ENCODE measurements at places on chromosomes 6 and 20. TPM values are rescaled to one million over a fixed set of nuclear protein-coding genes. Genes with fewer than 3 reads are reported as not detected.

The SEL1L2 gene
- total RNA-seq = 0.23 TPM

The BPIFB1 gene
- not detected for total RNA-seq

The CLIC5 gene
- not detected for total RNA-seq

The ORC3 gene
- total RNA-seq = 15.9 TPM

The PIGU gene
- total RNA-seq = 5.6 TPM

The TBXT gene
- not detected for total RNA-seq

The SEMG2 gene
- total RNA-seq = not detected

The SLC16A10 gene
- not detected for total RNA-seq

The BTN1A1 gene
- not detected for total RNA-seq

The RBM38 gene
- total RNA-seq = 3.6 TPM

The TMEM244 gene
- total RNA-seq = not detected

The PLCB4 gene
- total RNA-seq = 1.1 TPM

The GPR6 gene
- total RNA-seq = not detected

The CARMIL1 gene
- 11.4 TPM for total RNA-seq

The TRIM10 gene
- not detected for total RNA-seq

The APOM gene
- 1.5 TPM for total RNA-seq

The PREX1 gene
- 18.7 TPM for total RNA-seq

The ERVFRD-1 gene
- total RNA-seq = not detected

The BPIFB4 gene
- total RNA-seq = 0.23 TPM

The ADGB gene
- total RNA-seq = not detected
